Dermis blood vessel endothelial cell (primary cell): ENCODE measurements at places on chromosomes 3 and 15. TPM values are rescaled to one million over a fixed set of nuclear protein-coding genes. Genes with fewer than 3 reads are reported as not detected.

Gene GNAT1
- not detected in 2 replicates for total RNA-seq

Gene RRP9
- 18.7 and 22.2 TPM in 2 replicates for total RNA-seq

Gene QTRT2
- 33.2 and 38.5 TPM in 2 replicates for total RNA-seq

Gene DPPA2
- not detected in 2 replicates for total RNA-seq

Gene CPN2
- total RNA-seq: not detected in 2 replicates

Gene MYD88
- 29.3 and 29.9 TPM in 2 replicates for total RNA-seq

Gene TRAIP
- total RNA-seq: 2.0 and 3.9 TPM in 2 replicates

Gene VPS18
- total RNA-seq: 64.1 and 67.2 TPM in 2 replicates

Gene SEC62
- 46.8 and 60.7 TPM in 2 replicates for total RNA-seq

Gene SPSB4
- 0.05 TPM in 1 of 2 replicates, not detected in the other for total RNA-seq

Gene GANC
- total RNA-seq: 11.1 and 18.6 TPM in 2 replicates

Gene ADPRH
- 11.9 and 15.3 TPM in 2 replicates for total RNA-seq

Gene TLR9
- total RNA-seq: under 0.01 TPM in 1 of 2 replicates, not detected in the other

Gene ANKRD63
- total RNA-seq: not detected in 2 replicates

Gene ATOSA
- total RNA-seq: 66.3 and 66.5 TPM in 2 replicates

Gene AP4E1
- total RNA-seq: 12.3 and 14.4 TPM in 2 replicates

Gene SLC24A5
- total RNA-seq: not detected in 2 replicates

Gene ATP8B4
- total RNA-seq: 0.98 and 1.7 TPM in 2 replicates

Gene BOC
- under 0.01 and 0.09 TPM in 2 replicates for total RNA-seq

Gene AMIGO3
- 1.0 TPM in 1 of 2 replicates, not detected in the other for total RNA-seq

Gene NFKBIZ
- 15.2 and 31.8 TPM in 2 replicates for total RNA-seq

Gene PRR23A
- total RNA-seq: not detected in 2 replicates

Gene MIX23
- total RNA-seq: 30.6 and 36.8 TPM in 2 replicates

Gene ATP13A3
- total RNA-seq: 145 and 196 TPM in 2 replicates

Gene CX3CR1
- not detected in 2 replicates for total RNA-seq

Gene EAF2
- total RNA-seq: 0.93 and 1.5 TPM in 2 replicates

Gene RYR3
- total RNA-seq: 0.05 TPM in 1 of 2 replicates, not detected in the other

Gene STRC
- total RNA-seq: 0.33 TPM in 1 of 2 replicates, not detected in the other

Gene GOLGA6B
- total RNA-seq: not detected in 2 replicates

Gene TBC1D21
- total RNA-seq: not detected in 2 replicates

Gene CSPG5
- total RNA-seq: 0.51 and 0.79 TPM in 2 replicates
